Activated T-helper 1 cell treated with anti-CD3 and anti-CD28 coated beads, Interleukin-2, amount 50 U/mL, for 16 hours (primary cell): ENCODE measurements at places on chromosomes 3 and 15.

- no peak for DNase-seq
Measured at GRCh38 chr3:114685161-114685560, 391.3 kb downstream of the TIGIT start.

- DNase-seq, result no peak
Measured at GRCh38 chr3:11258958-11259357, 13.2 kb upstream of the ATG7 start.

DNA sequence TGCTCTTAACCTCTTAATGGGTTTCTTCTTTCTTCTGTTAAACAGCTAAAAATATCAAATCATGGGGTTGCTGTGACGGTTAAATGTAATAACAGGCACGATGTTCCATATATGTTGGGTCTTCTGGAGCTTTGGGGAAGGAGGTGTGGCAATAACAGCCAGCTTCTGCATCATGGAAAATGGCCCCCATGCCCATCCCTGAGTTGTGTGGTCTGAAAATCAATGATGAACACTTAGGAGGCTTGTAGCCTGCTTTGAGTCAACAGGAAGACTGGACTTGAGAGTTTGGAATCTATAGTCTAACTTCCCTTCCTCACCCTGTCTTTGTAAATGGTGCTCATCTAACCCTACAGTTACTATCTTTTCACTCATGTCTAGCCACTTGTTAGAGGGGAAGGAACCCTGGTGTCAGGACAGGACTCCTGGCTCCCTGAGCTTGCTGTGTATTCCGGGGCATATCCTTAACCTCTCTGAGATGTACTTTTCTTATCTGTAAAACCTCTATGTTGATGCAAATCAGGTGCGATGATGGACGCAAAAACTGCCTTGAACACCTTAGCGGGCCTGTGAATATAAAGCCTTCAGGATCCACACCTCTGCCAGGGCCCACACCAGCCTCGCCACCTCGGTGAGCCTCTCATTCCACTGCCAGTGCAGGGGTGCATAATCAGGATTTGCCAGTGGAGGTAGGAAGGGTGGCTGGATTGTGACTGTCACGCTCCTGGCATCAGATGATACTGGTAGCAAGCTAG, 27.5 kb downstream of the SMAD3 start:
- no peak for DNase-seq

GRCh38 chr15:78739996-78740903, 71.0 kb downstream of the ADAMTS7 start:
- no peak for DNase-seq

- DNase-seq, result no peak
Measured at GRCh38 chr3:193809106-193809505, 216.1 kb downstream of the OPA1 start.

DNA sequence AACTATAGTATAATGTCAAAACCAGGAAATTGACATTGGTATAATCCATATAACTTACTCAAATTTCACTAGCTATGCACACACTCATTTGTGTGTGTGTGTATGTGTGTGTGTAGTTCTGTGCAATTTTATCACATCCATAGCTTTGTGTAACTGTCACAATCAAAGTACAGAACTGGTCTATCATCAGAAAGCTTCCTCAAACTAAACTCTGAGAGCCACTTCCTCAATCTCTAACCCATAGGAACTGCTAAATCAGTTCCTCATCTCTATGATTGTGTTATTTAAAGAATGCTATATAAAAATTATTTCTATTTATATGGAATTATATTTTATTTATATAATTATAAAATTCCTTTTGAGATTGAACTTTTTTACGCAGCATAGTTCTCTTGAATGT, 18.1 kb downstream of the LNP1 start:
- DNase-seq, result no peak

DNA sequence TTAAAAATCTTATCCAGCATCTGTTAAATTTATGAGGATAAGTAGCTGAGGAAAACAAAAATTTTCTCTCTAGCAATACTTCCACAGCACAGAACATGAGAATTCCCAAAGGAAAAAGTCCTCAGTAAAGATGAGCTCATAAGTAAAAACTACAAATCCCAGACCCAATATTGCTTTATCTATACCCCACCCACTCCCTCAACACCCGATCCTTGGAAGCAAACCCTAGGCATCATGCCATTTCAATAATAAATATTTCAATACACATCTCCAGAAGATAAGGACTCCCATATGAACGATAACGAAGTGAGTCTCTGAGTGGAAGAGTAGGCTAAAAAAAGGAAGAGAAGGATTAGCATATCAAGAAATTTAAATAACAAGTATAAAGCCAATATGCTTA, 8.3 kb upstream of the PRR20G start:
- no peak for DNase-seq

- no peak for DNase-seq
Measured at GRCh38 chr3:192545333-192545732, 182.0 kb downstream of the FGF12 start.

GRCh38 chr3:119098619-119099222, 47.2 kb upstream of the TEX55 start:
- no peak for DNase-seq

DNA sequence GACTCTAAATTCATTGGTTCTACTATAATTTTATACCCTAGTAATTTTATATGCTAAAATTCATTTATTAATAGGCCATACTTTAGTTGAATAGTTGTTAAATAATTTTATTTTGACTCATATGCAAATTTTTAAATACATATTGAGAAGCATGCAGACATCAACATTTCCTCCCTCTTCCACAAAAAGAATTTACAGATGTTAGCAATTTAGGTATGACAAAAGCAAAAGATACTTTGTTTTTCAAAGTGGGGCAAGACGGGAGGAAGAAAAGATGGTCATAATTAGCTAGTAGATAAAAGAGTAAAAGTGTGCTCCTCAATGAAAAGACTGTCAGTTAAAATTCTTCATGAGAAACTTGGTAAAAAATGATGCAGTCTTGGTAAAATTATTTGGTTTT, 148.9 kb upstream of the TSPAN3 start:
- no peak for DNase-seq

DNA sequence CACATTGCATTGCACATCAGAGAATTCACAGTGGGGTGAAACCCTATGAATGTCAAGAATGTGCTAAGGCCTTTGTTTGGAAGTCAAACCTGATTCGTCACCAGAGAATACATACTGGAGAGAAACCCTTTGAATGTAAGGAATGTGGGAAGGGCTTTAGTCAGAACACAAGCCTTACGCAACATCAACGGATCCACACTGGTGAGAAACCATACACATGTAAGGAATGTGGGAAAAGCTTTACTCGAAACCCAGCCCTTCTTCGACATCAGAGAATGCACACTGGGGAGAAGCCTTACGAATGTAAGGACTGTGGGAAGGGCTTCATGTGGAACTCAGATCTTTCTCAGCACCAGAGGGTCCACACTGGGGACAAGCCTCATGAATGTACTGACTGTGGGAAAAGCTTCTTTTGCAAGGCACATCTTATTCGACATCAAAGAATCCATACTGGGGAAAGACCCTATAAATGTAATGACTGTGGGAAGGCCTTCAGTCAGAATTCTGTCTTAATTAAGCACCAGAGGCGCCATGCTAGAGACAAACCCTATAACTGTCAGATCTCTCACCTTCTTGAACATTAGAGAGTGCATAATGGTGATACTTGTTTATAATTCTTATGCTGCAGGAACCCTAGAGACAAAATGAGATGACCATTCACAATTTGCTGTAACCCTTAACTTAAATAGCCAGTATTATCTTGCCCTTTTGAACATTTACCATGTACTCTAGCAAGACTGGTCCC, 9.0 kb downstream of the ZNF662 start:
- no peak for DNase-seq

- DNase-seq, result no peak
Measured at GRCh38 chr3:181455276-181455675, 256.4 kb upstream of the SOX2 start.
